ENCODE measurements at places on chromosomes 2 and 18.

DNA sequence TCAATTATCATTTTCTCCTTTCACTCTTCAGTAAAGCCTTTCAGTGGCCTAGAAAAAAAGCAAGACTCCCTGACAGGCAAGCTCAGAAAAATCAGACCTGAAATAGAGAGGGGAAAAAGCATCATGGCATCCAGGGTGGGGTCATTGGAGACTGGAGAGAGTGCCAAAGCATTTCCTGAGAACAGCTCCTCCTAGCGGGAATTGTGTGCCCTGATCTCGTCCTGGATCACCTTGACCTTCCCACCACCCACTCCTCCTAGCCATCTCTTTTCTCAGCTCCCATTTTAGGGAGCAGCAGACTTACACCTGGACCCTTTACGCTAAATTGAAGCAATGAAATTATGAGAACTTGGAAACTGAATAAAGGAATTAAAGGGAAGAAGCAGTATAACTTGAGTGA is 176.6 kb downstream of the VWC2L start:
- DNase-seq: no peak

DNA sequence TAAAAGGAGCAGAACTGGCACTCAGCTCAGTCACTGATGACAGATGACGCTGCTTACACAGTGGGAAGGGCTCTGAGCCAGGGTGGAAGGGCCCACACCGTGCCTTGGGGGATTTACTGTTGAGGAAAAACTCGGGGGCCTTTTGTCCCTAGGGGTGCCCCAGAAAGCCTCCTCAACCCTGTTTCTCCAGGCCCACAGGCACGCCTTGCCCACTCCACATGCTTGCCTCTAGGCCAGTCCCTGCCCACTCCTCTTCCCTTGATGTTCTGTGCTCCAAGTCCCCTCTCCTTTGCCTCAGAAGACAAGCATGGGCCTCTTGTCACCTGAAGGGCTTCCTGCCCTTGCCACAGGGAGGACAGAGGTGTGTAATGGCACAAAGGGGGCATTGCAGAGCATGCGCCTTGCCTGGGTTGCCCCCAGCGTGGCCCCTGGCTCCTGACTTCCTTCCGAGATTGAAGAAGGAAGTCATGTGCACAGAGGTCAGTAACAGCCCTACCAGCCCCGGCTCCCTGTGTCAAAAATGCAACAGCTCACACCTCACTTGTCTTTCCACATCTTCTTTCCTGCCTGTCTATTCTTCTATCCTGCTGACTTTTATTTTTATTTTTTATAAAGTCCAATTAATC is 65.1 kb downstream of the LIPG start:
- no peak for DNase-seq

GRCh38 chr2:222840060-222840802 is 20.6 kb upstream of the ACSL3 start:
- DNase-seq: no peak

DNA sequence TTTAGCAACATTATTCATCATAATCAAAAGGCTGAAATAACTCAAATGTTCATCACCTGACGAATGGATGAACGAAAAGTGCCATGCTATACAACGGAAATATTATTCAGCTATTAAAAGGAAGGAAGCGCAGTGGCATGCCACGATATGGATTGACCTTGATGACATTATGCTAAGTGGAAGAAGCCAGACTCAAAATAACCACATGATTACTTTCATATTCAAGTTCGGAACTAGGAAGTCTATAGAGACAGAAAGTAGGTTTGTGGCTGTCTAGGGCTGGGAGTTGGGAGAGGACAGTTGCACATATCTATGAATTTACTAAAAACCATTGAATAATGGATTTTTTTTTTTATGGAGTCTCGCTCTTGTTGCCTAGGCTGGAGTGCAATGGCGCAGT is 13.4 kb upstream of the PDIA6 start:
- no peak for DNase-seq

DNA sequence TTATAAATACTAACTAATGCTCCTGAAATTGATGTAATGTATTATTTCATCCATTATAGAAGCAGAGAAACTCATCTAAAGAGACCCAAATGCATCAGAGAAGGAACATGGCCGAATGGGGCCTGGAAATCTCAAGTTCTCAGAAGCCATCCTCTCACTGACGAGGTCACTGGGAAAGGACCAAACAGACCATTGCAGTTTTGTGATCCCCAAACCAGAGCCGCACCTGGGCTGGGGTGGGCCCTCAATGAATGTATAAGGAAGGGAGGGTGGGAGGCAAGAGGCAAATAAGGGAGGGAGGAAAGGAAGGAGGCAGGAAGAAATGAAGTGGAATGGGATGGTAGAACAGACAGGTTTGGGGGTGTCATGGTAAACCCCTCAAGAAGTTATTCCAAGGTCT is 245.3 kb upstream of the ID2 start:
- DNase-seq: no peak

DNA sequence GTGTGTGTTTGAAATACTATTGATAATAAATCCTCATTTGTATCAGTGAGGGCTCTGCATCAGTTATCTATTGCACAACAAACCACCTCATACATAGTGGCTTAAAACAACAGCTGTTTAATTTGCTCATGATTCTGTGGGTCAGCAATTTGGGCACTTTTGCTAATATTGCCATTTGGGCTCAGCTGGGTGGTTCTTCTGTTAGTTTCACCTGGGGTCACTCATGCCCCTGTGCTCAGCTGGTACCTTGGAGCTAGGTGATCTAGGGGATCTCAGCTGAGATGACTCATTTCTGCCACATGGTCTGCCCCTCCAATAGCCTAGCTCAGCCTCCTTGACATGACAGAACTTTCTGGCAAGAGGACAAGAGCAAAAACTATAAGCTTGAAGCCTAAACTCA is 126.3 kb downstream of the LYPD6B start:
- no peak for DNase-seq

DNA sequence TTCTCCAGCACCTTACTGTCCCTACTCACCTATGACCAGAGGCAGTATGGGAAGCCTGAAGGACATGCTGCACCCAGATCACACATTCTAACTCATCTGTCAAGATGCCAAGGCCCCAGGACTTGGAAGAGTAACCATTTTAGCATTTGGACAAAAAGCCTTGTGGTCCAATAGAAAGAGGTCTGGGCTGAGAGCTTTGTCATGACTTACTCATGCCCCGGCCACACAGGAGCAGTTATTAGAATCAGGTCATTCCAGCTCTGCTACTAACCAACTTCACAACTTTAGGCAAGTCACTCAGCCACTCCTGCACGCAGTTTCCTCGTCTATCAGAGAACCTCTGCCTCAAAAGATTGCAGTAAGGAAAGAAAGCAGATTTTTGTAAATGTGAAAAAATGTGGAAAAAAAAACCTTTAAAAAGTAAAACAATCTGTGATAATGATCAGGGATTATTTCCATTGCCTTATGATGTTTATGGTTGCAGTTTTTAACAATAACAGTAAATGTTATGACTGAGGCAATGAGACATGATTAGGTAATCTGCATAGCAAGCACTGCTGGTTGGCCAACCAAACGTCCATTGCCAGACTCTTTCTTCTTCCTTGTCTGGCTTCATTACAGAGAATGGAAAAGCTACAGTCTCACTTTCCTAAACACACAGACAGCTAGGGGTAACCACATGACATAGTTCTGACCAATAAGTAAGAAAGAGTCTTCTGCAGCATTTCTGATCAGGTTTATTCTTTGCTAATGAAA is 255.4 kb upstream of the CHAC2 start:
- no peak for DNase-seq

- no peak for DNase-seq
These were observed 20.5 kb downstream of the DAPL1 start for GRCh38 chr2:158815658-158816057.

- no peak for DNase-seq
These were observed 40.0 kb downstream of the LBH start for GRCh38 chr2:30271301-30271700.

GRCh38 chr2:47307066-47307465 is 95.9 kb upstream of the MSH2 start:
- no peak for DNase-seq

DNA sequence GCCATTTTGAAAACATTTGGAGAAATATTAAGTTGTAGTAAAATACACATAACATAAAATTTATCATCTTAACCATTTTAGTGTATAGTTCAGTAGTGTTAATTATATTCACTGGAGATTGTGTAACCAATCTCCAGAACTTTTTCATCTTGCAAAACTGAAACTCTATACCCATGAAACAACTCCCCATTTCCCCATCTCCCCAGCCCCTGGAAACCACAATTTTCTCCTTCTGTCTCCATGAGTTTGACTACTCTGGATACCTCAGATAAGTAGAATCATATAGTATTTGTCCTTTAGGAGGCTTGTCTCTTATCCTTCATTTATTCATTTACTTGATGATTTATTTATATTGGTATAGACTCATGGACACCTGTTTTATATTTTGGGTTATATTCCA is 392.9 kb downstream of the SETBP1 start:
- DNase-seq: no peak
